Activated CD4-positive, alpha-beta T cell treated with anti-CD3 and anti-CD28 coated beads, Interleukin-2, amount 50 U/mL, for 4 hours (primary cell): ENCODE measurements at places on chromosomes 11 and 22.

- no peak for DNase-seq
Measured at GRCh38 chr11:86408845-86409244, 34.2 kb downstream of the CCDC81 start.

DNA sequence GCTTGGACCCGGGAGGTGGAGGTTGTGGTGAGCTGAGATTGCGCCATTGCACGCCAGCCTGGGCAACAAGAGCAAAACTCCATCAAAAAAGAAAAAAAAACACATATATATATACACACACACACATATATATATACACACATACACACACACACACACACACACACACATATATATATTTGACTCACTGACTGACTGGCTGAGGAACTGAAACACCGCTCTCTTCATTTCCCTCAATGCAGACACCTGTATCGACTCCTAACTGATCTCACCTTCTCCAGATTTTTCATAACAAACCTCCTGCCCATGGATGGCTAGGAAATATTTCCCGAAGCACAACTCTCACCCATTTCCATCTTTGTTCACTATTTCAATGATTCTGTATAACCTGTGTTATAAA lies 140.7 kb upstream of the ANO3 start:
- no peak for DNase-seq

GRCh38 chr22:17954860-17955587 lies 69.3 kb downstream of the MICAL3 start:
- DNase-seq: no peak

DNA sequence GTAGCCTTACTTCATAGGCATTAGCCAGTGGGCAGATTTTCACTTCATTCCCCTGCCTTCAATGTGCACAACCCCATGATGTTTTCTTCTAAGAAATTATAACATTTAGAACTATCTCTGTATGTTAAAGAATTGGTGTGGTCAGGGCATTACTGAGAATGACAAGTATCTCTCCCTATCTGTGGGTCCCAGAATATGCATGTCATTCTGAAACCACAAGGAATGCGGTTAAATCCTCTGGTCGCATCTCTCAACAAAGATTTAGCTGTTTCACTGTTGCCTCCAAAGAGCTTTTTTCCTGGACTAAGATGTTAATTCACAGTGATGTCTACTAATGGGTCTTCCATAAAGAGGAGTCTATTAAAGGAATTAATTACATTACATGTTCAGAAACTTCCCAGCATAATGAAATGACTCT lies 62.7 kb downstream of the LIF start:
- no peak for DNase-seq

- DNase-seq: no peak
Measured at GRCh38 chr11:93013646-93014045, 44.2 kb downstream of the MTNR1B start.

DNA sequence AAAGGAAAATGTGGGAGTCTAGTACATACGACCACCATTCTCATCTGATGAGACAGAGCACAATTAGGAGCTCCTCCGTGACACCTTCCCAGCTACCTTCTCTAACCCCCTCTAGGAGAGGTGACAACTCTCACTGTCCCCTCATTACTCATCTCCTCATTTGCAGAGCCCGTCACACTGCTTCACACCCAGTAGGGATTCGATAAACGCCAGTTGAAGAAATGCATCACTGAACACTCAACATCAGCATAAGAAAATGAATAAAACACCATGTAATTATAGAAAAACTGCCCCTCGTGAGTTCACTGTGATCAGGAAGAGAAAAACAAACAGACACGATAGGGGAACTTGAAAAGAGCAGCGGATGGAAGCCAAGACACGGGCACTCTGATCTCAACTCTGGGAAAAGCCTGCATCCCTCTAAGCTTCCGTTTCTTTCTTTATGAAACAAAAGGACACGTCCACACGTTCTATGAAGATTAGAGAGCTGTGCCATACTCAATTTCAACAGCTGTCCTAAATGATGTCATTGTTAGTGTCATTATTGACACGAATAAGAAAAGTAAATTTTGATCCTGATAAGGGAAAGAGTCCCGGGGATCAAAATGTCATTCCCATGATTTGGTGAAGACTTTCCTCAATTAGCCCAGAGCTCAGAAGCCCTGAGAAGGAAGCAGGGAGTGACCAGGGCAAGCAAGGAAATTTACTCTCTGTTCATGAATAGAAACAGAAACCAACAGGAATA lies 356.9 kb downstream of the LARGE1 start:
- no peak for DNase-seq

GRCh38 chr11:70908223-70908622 lies 344.2 kb downstream of the SHANK2 start:
- DNase-seq: no peak

DNA sequence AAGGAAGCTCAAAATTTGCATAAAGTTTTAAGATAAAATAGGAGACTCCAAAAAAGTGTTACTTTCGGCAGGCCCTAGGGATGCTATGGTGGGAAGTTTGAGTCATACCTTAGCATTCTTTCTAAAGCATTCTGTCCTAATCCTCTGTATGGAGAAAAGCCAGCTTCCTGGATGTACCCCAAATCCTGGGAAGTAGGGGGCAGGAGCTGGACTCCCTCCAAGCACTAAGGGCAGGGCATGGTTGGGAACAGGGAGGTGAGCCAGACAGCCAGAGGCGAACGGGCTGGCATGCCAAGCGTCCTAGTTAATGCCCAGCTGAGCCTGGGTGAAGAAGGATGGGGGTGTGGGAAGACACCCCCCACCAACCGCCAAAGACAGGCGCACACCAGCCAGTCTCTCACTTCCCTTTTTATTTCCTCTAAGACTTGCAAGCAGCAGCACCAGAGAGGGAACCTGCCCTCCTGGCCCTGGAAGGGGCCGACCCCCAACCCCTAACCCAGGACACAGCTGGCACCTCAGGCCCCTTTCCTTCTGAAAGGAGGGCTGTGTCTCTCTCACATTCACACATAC lies 23.9 kb downstream of the RTN4RL2 start:
- DNase-seq: no peak

DNA sequence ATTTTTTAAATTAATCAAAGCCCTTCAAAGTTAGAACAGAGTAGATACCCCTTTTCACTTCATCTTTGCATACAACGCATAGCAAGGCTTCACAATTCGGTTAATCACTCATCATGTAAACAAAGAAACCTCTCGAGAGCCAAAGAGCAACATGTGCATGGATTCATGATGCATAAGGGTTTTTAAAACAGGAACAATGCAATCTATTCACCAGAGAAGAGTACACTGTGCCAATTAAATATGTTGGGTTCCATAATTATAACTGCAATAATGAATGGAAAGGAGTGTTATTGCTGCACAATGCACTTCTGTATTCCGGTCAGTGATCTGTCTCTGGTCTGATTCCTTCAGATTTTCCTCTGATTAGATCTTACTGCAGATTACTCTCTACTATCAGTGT lies 45.3 kb downstream of the CADM1 start:
- no peak for DNase-seq

DNA sequence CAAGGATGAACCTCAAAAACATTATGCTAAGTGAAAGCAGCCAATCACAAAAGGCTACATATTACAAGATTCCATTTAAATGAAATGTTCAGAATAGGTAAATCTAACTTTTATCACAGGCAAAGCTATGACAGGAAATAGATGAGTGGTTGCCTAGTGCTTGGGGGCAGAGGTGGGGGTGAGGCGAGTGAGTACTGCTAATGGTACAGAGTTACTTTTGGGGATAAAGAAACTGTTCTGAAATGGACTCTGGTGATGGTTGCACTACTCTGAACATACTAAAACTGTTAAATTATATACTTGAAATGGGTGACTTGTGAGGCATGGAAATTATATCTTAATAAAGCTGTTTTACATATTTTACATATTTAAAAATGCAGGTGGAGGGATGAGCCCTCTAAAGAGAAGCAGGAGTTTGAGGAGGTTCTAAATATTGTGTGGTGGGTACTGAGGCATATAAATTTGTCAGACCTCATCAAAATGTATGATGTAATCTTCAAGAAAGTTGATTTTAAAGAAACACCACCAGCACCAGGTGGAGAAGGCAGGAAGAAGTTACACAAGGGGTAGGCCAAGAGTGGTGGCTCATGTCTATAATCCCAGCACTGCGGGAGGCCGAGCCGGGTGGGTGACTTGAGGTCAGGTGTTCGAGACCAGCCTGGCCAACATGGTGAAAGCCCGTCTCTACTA lies 3.6 kb downstream of the SLC43A1 start:
- no peak for DNase-seq

- no peak for DNase-seq
Measured at GRCh38 chr22:45425101-45425500, 11.6 kb downstream of the RIBC2 start.

GRCh38 chr11:59011655-59012397 lies 72.5 kb downstream of the GLYATL1 start:
- no peak for DNase-seq

GRCh38 chr22:49048591-49048990 lies 779.1 kb downstream of the BRD1 start:
- DNase-seq: no peak

GRCh38 chr11:45026835-45027234 lies 76.2 kb upstream of the TP53I11 start:
- no peak for DNase-seq

DNA sequence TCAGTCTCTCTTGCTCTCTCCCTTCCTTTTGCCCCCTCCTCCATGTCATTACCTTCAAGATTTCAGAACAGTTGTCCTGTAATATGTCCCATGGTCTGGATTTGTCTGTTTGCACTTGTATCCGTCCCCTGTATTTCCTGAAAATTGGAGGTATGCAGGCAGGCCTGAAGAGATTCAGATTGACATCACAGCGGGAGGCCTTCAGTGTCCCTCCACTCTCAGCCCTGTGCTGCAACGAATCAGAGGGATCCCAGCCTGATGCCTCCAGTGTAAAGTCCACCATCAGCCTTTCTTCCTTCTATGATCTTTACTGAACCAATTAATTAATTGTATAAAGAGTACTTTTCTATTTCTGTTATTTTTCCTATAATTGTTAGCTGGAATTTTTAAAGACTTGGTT lies 57.3 kb downstream of the ELMOD1 start:
- DNase-seq: no peak

- no peak for DNase-seq
Measured at GRCh38 chr11:112524798-112525197, 264.1 kb upstream of the PLET1 start.

DNA sequence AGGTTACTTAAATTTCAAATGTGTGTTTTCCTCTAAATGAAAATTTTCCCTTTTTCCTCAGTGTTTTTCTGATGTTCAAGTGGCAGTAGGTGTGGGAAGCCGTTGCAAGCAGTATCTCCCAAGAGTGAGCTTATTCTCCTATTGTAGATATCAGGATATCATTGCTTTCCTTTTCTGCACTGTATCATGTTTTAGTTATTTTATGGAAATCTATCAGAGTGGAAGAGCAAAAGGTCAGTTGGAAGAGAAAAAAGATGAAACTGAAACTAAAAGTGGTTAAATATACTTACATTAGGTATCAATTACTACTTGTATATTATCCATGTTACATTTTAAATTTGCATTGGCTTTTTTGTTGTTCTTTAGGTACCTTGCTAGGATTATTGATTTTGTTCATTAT lies 57.0 kb downstream of the PDE3B start:
- DNase-seq: no peak

GRCh38 chr11:6654281-6655019 lies 1.2 kb downstream of the DCHS1 start:
- no peak for DNase-seq

DNA sequence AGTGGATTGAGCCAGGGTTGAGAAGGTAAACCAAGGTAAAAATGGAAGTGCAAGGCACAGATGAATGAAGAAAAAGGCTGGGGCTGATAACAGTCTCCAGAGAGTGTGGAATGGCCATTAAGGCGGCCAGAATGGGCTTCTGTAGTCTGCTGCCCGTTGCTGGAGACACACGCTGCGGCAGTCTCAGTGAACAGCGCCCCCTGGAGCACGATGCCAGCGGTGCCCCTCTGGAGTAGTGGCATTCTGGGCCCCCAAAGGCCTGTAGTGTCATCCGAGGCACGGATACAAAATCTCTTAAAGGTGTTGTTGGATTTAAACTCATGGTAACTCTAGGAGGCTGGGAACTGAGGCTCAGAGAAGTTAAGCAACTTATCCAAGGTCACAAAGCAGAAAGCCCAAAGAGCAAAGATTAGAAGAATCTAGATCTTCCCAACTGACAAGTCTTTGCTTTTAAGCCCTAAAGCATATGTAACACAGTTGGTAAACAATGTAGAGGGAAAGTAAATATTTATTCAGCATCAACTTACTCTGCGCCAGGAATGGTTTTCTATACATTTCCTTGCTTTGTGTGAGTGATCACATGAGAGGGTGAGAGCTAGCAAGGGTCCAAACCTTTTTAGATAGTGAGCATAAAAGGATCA lies 18.2 kb downstream of the KCNJ1 start:
- peak; percentile 60 for DNase-seq

- no peak for DNase-seq
Measured at GRCh38 chr11:76962583-76963416, 71.4 kb upstream of the B3GNT6 start.

DNA sequence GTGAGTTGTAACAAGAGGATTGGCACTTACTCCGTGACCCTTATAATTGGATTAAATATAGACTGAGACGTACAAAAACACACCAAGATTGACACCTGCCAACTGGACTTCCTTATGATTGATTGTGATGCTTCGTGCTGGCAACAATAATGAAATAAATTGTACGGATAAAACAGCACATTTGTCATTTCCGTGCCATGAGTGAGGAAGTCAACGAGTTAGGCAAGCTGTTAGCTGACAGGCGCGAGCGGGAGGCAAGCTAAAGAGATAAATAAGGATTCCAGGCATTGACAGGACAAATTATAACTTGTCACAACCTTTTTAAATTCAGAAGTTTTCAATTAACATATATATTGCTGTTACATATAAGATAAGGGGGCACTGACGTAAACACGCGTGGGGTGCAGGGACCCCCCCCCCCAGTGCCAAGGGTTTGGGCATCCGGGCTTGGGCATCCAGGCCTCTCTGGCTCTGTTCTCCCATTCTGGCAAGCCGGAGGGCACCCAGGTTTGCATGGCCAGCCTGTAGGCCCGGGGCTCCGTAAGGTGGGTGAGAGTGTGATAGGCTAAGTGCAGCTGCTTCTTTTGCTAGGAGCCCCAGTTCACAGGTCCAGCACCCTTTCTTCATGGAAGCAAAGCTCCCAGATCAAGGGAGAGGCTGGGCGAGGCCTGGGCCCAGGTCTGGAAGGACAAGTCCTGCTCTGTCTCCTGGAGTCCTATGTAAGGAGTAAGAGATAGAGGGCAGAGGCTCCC lies 11.2 kb upstream of the PAX6 start:
- no peak for DNase-seq

- DNase-seq: no peak
Measured at GRCh38 chr11:32153747-32154146, 62.9 kb downstream of the RCN1 start.
